ENCODE measurements at places on chromosomes 2 and 18.

DNA sequence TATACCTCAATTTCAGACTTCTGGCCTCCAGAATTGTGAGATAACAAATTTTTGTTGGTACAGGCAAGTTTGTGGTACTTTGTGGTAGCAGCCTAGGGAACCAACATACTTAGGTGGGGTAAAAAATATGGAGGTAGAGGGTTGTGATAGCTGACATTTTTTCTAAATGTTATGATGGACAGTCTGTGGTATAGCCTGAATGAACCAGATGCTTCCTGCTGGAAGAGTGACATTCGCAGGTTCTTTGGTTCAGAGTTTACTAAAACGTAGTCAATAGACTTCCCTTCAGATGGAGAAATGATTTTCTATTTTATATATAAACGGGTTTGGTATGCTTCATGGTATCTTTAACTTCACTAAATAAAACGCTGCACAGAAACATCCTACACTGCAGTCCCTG lies 42.8 kb downstream of the PMAIP1 start:
- DNase-seq: no peak

GRCh38 chr2:217064234-217065011 lies 204.6 kb upstream of the TNP1 start:
- DNase-seq: peak; percentile 84

DNA sequence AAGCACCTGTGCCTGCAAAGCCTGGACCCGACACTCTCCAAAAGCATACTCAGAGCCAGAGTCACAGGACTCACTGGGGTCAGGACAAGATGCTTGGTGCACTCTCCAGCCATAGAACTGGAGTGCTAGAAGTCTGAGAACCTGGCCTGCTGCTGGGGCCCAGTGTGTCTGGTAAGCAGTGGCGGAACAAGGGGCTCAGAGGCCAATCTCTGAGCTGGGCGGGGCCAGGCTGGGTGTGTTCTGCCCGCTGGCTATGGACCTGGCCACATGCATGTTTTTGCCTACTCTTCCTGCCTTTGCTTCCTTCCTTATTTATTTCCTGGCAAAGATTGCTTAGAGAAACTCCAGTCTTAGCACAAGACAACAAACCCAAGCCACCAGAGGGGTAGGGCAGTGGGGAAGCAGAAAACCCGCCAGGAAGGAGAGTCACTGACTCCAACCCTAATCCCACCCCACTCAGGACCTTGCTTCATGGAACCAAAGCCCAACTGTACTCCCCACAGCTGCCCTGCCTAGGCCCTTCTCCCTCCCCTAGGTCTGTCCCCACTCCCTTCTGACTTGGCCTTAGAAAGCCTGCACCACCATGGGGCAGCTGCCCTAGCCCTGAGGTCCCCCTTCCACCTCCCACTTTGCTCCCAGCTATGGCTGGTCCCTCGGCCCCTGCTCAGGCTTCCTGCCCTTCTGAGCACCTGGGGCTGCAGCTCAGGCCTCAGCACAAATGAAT lies 315.5 kb downstream of the CELF4 start:
- DNase-seq: no peak

DNA sequence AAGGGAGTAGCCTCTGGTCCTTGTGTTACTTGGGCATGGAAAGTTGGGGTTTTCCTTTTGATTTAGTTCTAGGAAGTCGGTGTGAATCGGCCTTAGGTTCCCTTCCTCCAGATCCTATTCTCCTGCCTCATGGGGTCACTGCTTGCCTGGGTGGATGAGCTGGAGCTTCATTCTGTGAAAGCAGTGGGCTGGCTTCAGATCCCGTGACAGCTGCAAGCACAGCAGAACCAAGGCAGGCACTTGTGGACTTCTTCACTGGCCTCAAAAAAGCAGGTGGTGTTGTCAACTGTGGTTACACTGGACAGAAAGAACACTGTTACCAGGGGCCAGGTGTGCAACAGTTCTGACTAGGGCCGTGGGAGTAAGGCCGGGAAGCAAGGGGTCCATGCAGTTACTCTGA lies 243.4 kb downstream of the LDLRAD4 start:
- peak; percentile 79 for DNase-seq

DNA sequence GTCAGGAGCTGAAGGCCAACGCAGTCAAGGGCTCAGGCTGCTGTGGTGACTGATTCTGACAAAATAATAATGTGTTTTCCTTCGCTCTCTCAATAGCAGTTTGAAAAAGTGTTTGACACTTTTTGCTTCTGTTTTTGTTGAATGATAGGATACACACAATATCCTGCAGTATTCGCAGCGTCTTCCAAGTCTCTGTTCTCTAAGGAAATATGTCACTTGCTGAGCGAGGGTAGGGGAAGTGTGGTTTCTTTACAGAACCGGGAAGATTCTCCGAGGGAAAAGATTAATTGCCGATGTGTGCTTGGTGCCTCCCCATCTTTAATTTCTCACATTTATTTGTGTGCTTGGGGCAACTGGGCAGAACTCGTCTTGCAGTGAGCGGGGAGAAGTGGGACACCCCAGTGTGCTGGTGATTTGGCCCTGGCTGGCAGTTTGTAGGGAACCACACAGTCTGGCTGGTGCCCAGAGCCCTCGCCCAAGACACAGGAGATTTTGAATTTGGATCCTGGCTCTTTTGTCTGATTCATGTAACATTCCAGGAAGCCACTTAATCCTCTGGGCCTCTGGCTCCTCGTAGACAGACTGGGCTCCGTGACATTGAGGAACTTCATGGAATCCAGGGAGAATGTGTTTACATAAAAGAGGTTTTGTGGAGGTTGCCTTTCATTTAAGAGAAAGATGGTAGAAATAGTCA lies 169.4 kb downstream of the LDLRAD4 start:
- DNase-seq: peak; percentile 84

GRCh38 chr2:5229574-5229973 lies 462.6 kb upstream of the SOX11 start:
- DNase-seq: no peak

- DNase-seq: no peak
Measured at GRCh38 chr2:54946220-54946805, 103.9 kb downstream of the RTN4 start.

DNA sequence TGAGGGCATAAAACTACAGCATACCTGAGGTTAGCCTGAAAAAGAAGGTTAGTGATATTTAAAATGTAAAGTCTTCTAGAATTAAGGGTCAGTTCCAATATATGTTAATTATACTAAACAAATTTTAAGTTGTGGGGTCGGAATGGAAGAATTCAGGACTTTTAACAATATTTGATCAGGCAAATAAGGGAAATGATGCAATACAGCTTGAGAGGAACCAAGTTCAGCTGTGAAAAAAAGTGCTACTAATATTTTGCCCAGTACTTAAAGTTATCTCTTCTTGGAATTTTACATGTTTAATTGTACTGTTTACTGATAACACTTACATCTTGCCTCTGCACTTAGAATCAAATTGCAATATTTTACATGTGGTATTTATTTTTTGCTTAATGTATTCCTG lies 345.5 kb upstream of the CWC22 start:
- DNase-seq: no peak

DNA sequence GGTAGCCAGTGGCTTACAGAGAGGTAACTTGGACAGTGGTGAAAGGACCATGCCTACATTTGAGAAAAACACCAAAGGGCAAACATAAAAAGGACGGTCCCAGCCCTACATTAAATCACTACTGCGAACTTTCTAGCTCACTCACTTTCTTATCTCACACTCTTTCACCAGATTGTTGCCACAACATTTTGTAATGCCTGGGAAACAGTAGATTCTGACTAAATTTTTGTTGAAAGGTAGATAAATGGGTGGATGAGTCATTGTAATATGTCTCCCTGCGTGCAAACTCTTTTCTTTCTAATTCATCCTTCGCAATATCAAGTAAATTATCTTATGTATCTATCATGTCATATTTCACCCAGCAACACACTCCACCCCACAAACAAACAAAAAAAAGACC lies 192.2 kb downstream of the IRS1 start:
- DNase-seq: no peak

DNA sequence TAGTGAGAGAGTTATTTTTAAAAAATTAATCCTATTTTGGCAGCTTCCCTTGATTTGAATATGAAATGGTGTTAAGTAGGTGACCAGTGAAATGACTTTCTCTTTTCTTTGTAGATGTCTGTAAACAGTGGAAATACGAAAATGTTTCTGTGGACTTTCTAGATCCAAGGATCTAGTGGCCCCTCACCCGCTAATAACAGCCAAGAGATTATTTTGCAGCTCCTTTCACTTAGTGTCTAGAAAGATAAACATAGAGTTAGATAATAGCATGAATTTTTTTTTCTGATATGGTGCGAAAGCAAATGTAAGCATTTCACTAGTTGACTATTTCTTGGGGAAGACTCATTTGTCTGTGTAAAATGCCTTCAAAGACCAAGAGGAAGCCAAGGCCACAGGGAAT lies 57.7 kb downstream of the ARHGAP15 start:
- no peak for DNase-seq

DNA sequence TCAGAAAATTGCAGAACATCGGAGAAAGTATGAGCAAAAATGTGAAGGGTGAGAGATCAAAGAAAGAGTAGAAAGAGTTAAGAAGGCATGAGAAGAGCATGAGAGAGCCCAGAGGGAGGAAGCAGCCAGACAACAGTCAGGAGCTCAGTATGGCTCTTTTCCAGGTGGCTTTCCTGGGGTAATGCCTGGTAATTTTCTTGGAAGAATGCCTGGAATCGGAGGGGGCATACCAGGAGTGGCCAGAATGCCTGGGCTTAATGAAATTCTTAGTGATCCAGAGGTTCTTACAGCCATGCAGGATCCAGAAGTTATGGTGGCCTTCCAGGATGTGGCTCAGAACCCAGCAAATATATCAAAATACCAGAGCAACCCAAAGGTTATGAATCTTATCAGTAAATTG lies 271.8 kb upstream of the TFPI start:
- DNase-seq: no peak

GRCh38 chr2:98503481-98504105 lies 58.9 kb downstream of the INPP4A start:
- DNase-seq: no peak

- DNase-seq: no peak
Measured at GRCh38 chr2:176291809-176292283, 22.6 kb downstream of the MTX2 start.

GRCh38 chr2:74566754-74567085 lies 12.2 kb downstream of the DOK1 start:
- no peak for DNase-seq

GRCh38 chr2:120825370-120826259 lies 89.9 kb downstream of the GLI2 start:
- no peak for DNase-seq

DNA sequence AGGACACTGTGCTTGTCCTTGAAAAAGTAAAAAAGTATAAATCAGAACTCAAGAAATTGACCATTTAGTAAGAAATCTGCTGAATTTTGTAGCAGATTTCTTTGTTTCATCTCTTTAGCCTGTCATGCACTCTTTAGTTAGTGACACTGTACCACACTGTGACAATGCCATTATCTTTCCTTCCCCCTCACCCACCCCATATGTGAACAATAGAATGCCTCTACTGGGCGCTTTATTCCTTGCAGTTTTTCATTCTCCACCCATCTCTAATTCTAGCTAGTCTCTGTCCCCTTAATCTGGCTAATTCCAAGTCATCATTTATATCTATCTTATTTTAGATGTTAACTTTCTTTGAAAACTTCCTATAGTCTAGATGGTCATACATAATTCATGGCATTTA lies 241.0 kb downstream of the LRP1B start:
- DNase-seq: no peak

GRCh38 chr2:20012282-20013125 lies at the start of gene MATN3:
MATN3 (minus strand) TSS chr2:20012668; CDS start chr2:20012631, 37 bp downstream.
- DNase-seq: peak; percentile 86

GRCh38 chr2:11390399-11390658 lies 45.9 kb upstream of the ROCK2 start:
- no peak for DNase-seq

GRCh38 chr2:142531377-142531776 lies 346.1 kb upstream of the KYNU start:
- DNase-seq: no peak

DNA sequence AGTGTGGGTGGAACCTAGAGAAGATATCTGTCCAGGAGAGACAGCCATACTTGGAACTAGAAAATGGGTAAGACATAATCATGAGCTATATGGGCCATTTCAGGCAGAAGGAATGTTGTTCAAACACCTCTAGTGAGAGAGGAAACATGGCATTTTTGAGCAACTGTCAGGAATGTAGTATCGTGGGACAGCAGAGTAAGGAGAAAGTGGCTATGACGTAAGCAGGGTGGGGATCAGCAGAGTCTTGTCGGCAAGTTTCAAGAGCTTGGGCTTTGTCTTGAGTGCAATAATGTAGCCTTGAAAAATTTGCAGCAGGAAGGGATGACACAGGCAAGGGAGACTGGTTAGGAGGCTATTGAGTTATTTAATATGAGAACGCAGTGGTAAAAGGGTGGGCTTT lies 20.4 kb downstream of the SERPINB7 start:
- no peak for DNase-seq

DNA sequence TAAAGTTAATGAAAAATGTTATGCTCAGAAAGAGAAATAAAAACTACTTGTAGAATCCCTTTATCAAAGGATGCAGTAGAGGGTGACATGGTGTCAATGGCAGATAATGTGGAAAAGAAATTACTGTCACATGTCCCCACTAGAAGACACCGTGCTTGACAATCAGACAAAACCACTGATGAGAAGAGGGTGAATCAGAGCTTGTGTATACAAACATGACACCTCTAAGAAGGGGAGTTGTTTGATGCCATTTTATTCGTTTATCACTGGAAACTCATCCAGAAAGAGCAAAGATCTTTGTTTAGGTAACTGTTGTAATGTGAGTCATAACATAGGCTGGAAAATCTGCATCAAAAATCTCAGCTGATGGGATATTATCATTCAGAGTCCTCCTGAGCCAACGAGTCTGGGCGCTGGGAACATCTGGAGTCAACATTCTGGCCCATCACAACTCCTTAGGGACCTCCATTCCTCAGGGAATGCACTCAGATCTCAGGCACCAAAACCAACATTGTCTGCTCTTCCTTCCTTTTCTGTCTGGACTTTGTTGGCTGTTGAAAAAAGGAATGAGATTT lies 49.5 kb upstream of the RAB12 start:
- no peak for DNase-seq

GRCh38 chr2:61978522-61978921 lies 73.0 kb downstream of the COMMD1 start:
- no peak for DNase-seq

GRCh38 chr18:31511098-31511497 lies 13.1 kb downstream of the DSG2 start:
- no peak for DNase-seq
